HCT116 (cell line): ENCODE measurements at places on chromosomes 6 and 20.
A peak's percentile ranks its signal among the peaks of the same experiment; 100 is the strongest.

DNA sequence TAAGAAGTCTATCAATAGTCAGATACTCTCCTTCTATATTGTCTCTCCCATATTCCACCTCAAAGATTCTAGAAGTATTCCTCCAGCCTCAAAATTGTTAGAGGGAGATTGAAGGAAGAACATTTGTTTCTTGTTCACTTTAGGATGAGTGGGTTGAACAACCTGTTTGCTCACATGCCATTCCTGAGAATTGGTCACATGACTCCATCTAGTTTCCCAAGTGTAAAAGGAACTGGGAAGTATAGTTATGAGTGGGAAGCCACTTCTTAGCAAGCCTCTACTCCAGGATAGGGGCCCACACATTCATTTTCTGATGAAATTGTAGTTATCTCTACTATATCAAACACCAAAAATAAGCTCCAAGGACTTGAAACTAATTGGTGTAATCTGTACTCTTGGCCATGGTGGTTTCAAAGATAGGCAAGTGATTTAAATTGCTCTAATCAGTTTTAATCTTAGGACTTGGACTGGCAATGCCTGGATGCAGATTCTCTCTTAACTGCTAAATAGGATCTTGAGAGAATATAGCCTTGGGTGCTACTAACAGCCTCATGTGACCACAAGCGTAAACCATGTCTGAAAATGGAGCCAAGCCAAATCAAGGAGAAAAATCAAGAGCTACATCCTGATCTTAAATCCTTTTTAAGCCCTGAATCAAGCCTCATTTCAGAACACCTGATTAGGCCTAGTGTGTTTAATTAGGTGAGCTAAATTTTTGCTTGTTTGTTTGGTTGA, 758.7 kb upstream of the MAN1A1 start:
- DNase-seq: no peak

GRCh38 chr6:5610640-5611039, 349.3 kb downstream of the FARS2 start:
- DNase-seq: no peak

GRCh38 chr6:143772116-143773086, 70.7 kb upstream of the LTV1 start:
- no peak for DNase-seq

DNA sequence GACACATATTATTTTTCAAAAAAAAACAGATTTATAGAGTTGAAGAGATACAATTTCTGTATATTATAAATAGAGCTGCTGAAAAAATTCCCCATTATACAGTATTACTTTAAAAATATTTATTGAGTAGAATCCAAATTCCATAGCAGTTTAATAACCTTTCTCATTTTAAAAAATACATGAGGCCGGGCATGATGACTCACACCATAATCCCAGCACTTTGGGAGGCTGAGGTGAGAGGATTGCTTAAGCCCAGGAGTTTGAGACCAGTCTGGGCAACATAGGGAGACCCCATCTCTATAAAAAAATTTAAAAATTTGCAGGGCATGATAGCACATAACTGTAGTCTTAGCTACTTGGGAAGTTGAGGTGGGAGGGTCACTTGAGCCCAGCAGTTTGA, 13.0 kb downstream of the ATRN start:
- no peak for DNase-seq

DNA sequence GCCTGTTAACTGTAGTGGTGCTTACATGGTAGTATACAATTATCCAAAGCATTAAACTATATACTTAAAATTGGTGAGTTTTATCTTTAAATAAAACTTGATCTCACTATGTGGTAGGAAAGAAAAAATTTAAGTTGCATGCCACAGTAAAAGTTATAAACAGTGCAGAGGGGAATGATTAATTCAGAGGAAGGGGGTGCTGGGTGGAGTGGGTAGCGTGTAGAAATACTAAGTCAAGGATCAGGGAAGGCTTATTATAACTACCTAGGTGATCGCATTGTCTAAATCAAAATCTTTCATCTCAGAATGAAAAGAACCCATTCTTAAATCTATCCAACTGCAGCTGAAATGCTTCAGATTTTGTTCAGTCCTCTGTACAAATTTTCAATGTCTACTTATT, 428.3 kb downstream of the ADGRB3 start:
- DNase-seq: no peak

DNA sequence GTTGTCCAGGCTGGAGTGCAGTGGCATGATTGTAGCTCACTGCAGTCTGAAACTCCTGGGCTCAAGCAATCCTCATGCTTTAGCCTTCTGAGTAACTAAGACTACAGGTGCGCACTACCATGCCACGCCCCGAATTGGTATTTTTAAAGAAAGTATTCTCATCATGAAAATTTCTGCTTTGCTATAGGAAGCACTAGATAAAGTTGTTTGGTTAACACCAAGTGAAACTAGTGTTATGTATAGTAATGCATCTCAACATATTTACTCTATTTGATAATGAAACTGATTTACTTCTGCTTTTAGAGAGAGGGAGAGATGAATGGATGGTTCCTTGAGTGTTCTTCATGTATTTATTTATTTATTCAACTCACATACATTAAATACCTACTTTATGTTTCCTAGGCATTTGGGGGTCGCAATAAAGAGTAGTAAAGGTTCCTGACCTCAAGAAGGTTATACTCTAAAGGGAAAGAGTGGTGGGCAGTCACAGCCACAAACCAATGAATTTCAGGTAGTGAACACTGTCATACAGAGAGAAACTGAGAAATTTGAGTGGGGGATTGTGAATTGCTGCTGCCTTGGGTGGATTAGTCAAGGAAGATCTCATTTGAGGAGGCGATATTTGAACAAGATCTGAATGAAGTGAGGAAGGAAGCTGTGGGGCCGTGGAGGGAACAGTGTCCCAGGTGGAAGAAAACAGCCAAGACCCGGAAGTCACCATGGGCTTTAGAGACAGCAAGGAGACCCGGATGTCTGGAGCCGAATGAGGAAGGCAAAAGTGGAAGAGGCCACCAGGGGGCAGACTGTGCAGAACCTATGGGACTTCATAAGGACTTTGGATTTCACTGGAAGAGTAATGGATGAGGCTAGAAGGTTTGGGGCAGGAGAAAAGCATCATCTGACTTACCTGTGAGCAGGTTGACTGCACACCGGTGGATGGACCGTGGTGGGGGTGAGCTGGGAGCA, 185.6 kb downstream of the TSHZ2 start:
- DNase-seq: peak; percentile 72
